Stimulated activated CD4-positive, alpha-beta T cell treated with anti-CD3 and anti-CD28 coated beads, Interleukin-15, amount 100 ng/mL, for 1 hour (primary cell): ENCODE measurements at places on chromosomes 7 and 10.

- DNase-seq: no peak
Measured at GRCh38 chr7:73351447-73352167, 23.6 kb downstream of the FKBP6 start.

- DNase-seq: no peak
Measured at GRCh38 chr10:129761197-129761972, 202.7 kb downstream of the EBF3 start.

DNA sequence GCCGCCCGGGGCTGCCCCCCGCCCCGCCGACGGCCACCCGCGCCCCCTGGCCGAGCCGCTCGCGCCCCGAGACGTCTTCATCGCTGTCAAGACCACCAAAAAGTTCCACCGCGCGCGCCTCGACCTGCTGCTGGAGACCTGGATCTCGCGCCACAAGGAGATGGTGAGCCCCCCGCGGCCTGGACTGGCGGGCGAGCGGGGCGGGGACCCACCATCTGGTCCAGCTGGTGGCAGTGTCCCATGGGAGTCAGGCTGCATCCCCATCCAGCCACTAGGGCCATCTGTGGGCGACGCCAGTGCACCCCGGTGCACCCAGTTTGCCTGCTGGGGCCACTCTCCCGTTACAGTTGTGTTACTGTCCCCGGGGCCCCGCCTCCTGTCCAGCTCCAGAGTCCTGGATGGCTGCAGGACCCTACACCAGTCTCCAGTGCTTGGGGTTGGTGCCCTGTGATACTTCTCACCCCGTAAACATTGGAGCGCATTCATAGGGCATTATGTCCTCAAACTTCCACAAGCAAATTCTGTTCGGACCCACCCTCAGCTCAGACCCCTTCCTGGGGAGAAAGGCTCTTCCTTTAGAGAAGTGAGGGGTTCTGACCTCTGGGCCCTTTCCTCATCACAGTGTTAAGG is 672 bp downstream of the LFNG start:
- no peak for DNase-seq

GRCh38 chr7:129882531-129882930 is 70.2 kb downstream of the UBE2H start:
- DNase-seq: no peak

GRCh38 chr10:132181691-132182425 is 4.9 kb upstream of the DPYSL4 start:
- DNase-seq: no peak

GRCh38 chr10:8554574-8554973 is 500.1 kb downstream of the GATA3 start:
- DNase-seq: no peak
